ENCODE measurements at places on chromosomes 7 and 10.

GRCh38 chr7:44962483-44963251 lies 16.1 kb downstream of the MYO1G start:
- DNase-seq, result no peak

DNA sequence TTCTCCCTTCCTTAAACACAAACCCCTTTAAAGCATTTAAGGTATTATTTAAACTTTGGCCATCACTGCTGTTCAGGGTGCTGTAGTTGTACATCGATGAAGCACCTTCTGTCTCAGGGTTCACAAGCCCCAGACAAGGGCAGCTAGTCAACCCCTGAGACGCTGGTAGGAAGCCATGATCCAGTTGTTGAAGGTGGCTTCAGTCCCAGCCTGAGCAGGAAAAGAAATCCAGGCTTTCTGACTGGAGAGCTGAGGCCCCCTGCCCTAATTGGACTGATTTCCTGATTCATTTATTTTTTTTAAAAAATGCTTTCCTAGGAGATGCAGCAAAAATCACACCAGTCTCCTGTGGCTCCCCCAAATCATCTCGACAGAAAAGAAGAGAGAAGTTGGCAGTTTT lies 15.8 kb downstream of the CPA1 start:
- no peak for DNase-seq

GRCh38 chr10:20596065-20596755 lies 300.9 kb downstream of the NEBL start:
- no peak for DNase-seq

DNA sequence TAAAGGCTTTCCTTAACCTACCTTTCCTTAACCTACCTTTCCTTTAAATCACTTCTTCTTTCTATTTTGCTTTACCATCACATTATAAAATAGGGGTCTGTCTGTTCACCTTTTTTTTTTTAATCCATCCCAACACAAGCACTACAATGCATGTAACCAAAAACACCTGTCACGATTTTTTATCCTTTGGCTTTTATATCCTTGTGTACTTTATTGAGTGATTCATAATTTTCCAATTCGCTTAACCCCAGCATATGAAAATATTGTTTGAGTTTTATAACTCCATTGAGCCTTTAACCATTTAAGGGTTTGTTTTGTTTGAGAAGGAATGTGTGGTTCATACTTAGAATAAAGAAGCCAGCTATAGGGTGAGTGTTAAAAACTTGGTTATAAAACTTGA lies 132.2 kb downstream of the CHRM2 start:
- DNase-seq, result no peak

- no peak for DNase-seq
These were observed 42.5 kb downstream of the LRRC4 start for GRCh38 chr7:127988751-127989150.

DNA sequence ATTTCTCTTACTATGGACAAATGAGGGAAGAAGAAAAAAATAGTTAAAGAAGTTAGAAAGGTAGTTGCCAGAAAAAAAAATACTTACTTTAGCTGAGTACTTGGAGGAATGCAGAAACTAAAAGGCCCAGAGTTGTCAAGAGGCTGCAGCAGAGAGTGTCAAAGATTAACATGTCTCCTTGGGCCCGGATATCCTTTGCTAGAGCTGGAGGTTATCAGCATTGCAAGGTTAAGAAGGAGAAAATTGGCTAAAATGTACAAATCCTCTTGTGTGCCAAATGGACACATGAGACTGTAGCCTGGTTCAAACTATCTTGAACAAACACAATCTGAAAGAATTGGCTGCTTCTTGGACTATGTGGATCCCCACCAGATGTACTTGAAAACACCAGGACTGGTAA lies 377.0 kb downstream of the SEMA3D start:
- DNase-seq, result no peak

DNA sequence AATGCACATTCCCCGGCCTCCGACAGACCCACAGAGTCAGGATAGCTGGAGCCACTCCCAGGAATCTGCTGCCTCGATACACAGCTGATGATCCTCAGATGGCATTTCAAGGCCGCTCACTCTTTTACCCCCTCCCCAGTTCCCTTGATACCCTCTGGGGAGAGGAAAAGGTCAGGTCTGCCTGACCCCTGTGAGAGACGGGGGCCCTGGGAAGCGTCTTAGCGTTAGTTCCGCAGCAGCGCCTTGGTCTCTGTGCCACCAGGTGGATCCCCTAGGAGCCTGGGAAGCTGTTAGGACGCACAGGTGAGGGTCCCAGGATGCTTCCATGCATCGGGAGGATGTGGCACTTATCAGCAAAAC lies 420.5 kb upstream of the FOXK1 start:
- DNase-seq, result no peak

GRCh38 chr7:43914795-43915194 lies 8.4 kb upstream of the URGCP start:
- DNase-seq, result no peak

All from T follicular helper cell (primary cell).